NCI-H774 (cell line): ENCODE measurements at places on chromosomes 12 and 14.
A peak's percentile ranks its signal among the peaks of the same experiment; 100 is the strongest.

DNA sequence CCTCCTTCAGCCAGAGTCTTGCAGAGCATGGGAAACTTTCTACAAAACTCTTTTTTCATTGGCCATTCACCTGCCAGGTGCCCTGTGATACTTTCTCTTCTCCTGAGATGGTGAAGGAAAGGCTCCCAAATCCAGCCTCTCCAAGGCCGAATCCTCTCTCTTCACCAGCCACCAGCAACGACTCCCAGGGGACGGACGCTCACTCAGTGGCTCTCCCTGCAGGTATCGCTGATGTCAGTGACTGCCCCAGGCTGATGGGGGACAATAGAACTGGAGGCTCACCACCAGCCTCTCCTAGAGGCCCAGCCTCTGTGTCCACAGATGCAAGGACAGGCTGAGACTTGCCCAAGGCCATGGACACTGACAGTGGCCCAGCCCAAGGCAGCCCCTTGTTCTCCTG is 204.1 kb downstream of the BCL11B start:
- no peak for DNase-seq

GRCh38 chr14:105850853-105851581 is 324.6 kb downstream of the TMEM121 start:
- no peak for DNase-seq

GRCh38 chr14:28773861-28774691 is 7.5 kb downstream of the FOXG1 start:
- no peak for DNase-seq

- no peak for DNase-seq
Measured at GRCh38 chr14:77110286-77110685, 12.2 kb downstream of the CIPC start.

DNA sequence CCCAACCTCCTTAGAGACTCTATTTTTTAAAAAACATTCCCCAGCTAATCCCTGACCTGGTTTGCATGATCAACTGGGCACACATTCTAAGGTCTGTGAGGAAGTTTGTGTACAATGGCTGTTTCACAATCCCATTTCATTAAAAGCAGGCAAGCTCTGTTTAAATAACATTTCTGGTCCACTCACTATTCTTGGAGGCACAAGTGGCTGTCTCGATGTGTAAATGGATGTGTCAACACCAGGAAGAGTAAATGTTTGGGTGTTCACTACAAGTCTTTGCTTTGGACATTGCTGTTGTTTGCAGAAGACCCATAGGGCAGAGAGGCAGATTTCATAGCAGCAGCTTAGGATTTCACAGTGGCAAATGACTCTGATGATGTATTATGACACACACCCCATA is 98.3 kb downstream of the PDZRN4 start:
- peak; percentile 96 for DNase-seq

GRCh38 chr12:104172570-104172947 is 34.5 kb upstream of the NFYB start:
- DNase-seq: no peak

DNA sequence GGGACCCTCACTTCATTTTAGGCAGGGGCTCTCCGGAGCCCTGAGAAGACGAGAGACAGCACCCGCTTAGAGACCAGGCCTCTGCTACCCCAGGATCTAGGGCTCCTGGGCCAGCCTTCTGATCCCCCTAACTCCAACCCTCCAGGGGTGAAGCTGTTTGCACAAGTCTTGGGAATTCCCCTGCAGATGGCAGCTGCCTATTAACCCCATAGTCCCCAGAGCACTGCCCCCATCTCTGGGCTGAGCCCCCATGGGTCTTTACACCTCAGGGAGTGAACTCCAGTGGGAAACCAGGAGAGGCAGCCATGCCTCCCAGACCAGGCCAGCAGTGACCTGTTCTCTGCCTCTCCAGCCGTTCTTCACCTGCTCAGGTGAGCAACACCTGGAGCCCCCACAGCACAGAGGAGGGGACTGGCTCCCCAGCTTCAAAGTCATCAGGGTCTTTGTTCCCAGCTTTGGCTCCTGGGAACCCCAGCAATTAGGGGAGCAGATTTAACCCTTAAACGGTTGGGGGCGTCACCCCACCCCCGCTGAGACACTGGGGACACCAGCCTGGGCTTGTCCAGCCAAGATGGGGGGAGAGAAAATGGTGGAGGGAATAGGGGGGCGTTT is 2.3 kb downstream of the WNT10B start:
- no peak for DNase-seq

DNA sequence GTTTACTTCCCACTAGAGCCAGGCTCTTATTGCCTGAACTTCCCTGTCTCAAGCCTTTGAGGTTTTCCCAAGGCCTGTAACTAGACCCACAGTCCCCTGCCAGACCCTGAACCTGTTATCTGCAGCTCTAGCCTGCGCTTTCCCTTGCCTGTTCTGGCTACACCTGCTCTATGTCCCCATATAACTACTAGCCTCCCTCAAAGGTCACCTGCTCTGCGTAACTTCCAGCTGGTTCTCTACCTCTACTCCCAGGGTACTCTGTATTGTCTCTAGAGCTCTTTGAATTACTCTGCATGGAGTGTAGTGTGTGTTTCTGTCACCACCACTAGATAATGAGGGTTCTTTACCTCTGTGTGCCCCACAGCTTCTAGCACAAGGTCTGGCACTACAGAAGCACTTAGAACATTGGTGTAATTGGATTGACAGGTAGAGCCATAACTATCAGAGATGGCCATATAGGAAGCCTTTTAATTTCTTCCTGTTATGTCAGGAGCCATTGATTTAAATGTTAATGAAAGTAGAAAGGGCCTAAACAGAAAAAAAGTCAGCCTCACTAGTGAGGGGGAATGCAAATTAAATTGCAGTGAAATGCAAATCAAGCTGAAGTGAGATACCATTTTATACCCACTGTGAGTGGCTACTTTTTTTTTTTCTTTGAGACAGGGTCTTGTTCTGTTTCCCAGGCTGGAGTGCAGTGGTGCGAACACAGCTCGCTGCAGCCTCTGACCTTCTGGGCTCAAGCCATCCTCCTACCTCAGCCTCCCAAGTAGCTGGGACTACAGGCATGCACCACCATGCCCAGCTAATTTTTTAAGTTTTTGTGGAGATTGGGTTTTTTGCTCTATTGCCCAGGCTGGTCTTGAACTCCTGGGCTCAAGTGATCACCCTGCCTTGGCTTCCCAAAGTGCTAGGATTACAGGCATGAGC is 47.8 kb downstream of the EID3 start:
- no peak for DNase-seq

DNA sequence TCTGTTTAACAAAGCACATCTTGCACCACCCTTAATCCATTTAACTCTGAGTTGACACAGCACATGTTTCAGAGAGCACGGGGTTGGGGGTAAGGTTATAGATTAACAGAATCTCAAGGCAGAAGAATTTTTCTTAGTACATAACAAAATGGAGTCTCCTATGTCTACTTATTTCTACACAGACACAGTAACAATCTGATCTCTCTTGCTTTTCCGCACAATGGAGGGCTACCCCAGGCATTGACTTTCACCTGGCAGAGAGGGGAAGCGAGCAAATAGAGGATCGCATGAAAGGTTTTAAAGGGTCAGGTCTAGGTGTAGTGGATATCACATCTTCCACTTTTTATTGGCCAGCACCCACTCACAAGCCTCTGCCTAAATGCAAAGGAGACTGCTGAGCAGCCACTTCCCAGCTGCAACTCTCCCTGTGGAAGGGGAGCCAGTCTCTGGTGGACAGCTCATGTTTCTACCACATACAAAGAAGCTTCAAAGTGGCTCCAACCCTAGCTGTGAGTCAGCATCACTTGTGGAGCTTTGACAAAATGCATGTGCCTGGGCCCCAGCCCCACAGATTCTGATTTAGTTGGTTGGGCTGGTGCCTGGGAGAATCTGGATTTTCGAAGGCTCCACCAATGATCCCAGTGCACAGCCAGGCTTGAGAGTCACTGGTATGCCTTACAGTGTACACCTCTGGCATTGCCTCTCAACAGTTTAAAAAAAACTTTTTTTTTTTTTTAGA is 7.2 kb upstream of the FNTB start:
- DNase-seq: no peak

GRCh38 chr12:22802883-22803630 is 178.1 kb downstream of the ETNK1 start:
- DNase-seq: no peak

GRCh38 chr14:105058521-105059034 is 6.7 kb downstream of the GPR132 start:
- DNase-seq: no peak

DNA sequence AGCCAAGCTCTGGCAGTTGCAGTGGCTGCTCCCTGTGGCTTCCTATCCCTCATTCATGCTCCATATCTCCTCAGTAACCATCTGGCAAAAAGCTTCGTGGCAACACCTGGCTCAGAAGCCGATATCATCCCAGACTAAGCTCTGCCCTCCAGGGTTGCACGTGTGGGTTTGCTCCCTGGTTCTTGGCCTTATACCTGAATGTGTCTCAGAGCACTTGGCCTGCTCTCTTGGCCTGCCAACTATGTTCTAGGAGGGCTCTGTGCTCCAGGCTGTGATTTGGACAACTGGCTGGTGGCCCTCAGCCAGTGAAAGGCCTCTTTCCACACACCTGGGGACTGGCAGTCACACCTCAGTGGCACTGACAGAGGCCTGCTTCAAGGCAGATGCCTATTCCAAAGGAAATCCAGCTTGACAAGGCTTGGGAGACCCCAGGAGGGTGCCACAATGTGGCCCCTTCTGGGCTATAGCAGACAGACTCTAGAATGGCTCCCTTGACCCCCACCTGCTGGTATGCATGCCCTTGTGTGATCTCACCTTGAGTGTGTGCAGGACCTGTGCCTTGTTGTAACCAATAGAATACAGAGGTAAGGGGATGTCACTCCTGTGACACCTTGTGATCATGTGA is 10.5 kb downstream of the PLD4 start:
- no peak for DNase-seq

GRCh38 chr14:105944632-105945610 is 418.5 kb downstream of the TMEM121 start:
- DNase-seq: peak; percentile 38

DNA sequence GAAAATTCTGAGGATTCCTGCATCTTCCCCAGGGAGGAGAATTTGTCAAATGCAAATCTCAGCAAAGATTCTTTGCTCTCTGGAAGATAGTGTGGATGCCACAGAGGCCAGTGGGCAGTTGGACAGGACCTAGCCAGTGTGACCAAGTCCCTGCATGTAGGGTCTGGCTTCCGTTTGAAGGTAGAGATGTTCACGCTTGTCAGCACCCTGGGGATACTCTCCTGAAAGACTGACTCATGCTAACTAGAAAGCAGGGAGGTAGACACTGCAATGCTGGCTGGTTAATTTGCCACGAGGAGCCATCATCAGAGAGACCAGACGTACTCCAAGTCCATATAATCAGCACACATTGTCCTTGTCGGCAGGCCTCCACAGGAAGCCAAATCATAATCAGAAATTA is 130.1 kb downstream of the SAMD4A start:
- DNase-seq: no peak

DNA sequence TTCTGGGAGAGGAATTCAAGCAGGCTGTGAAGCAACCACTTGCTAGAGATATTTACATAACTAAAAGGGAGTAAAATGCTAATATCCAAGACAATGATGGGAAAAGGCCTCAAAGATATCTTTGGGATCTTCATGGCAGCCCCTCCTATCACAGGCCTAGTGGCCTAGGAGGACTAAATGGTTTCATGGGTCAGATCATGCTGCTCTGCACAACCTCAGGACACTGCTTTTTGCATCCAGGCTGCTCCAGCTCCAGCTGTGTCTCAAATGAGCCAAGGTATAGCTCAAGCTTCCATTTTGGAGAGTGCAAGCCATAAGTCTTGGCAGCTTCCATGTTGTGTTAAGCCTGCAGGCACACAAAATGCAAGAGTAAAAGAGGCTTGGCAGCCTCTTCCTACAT is 195.6 kb upstream of the SSTR1 start:
- DNase-seq: no peak

- no peak for DNase-seq
Measured at GRCh38 chr14:94826774-94827173, 56.9 kb upstream of the GSC start.

DNA sequence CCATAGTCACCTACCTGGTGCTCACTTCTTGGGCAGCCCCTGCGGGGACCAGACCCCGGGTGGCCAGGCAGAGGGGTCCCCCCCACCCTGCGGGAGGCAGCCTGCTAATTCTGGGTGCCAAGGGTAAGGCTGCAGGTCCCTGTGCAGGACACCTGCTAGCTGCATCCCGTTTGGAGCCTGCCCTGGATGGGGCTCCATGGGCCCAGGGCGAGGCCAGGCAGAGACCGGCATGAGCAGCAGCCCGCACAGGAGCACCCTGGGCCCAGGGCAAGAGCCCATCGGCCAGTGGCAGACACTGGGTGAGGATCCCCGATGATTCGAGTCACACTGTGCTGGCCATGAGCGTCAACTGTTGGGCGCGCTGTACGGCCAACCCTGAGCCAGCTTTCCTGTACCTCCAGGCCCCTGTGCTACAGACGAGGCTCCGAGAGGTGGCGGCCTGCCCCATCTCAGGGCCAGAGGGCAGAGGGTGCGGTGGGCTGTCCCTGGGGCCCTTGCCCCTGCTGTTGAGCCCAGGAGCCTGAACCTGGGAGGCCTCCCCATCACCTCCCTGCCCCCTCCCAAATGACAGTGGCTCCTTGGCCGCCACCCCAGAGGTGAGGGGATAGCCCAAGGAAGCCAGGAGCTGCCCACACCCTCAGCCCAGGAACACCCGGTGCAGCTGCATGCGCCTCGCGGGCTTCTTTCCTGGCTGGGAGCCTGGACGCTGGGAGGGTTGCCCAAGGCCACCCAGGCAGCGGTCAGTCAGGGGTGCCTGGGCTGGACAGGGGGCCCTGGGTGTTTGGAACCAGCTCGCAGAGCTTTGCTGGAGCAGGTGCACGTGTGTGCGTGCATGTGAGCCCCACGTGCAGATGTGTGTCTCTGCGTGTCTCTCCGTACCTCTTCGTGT is 47.7 kb downstream of the CYP46A1 start:
- no peak for DNase-seq

GRCh38 chr14:76726551-76726970 is 34.7 kb upstream of the VASH1 start:
- DNase-seq: no peak

DNA sequence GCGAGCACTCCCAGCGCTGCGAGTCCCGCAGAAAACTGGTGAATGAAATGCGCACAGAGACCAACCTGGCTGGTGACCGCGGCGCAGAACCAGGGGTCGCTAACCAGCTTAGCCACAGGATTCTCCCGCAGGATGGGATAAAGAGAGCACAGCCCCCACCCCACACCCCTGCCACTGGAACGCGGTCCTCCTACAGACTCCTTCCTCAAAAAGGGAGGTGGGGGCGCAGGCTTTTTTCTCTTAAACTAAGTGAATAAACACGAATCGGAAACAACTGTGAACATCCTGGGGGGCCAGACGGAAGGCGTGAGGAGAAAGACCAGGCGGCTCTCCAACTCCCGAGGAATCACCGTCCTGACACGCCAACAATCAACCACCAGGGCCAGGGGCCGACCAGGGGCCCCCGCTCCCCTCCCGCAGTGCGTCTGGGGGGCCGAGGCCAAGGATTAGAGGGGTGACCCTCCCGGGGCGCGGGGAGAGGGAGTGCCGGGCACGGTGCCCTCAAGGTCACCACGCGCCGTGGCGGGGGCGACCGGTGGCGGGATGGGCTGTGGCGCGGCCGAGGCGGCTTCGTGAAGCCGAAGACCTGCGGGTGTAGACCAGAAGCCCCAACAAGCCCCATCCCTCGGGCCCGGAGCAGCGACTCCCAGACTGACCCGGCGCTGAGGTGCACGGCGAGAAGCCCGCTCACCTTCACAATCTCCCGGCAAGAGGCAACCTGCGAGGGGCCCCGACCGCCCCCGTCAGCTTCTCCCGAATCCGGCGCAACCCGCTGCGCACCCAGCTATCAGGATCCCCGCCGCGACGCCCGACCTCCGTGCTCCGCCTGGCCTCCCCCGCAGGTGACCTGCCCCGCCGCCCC is 704 bp downstream of the ATP2B1 start:
- peak; percentile 56 for DNase-seq
